ENCODE measurements at places on chromosomes 4 and X. TPM values are rescaled to one million over a fixed set of nuclear protein-coding genes. Genes with fewer than 3 reads are reported as not detected.

Gene SPOCK3
- not detected for total RNA-seq

Gene HMGN5
- 0.83 TPM for total RNA-seq

Gene CPE
- total RNA-seq = 3.6 TPM

Gene SASH3
- total RNA-seq = not detected

Gene IQSEC2
- total RNA-seq = 3.9 TPM

Gene DTHD1
- total RNA-seq = not detected

Gene SPANXA1
- total RNA-seq = not detected

Gene GYPA
- not detected for total RNA-seq

Gene KDM6A
- 24.9 TPM for total RNA-seq

Gene HMX1
- total RNA-seq = not detected

Gene SLC7A11
- total RNA-seq = 24.7 TPM

Gene SSX1
- total RNA-seq = not detected

Gene LAMP2
- total RNA-seq = 129 TPM

Gene GRK4
- 1.7 TPM for total RNA-seq

Gene RTL9
- total RNA-seq = 0.56 TPM

Gene GC
- not detected for total RNA-seq

Gene SPANXB1
- not detected for total RNA-seq

Gene NDST3
- under 0.01 TPM for total RNA-seq

Gene TMPRSS11E
- not detected for total RNA-seq

Gene HPGD
- total RNA-seq = not detected

Gene SPACA5B
- not detected for total RNA-seq

Gene CITED1
- 0.18 TPM for total RNA-seq

Gene POF1B
- not detected for total RNA-seq

Gene RAI2
- not detected for total RNA-seq

Gene NUDT6
- total RNA-seq = 2.7 TPM

Gene LYAR
- total RNA-seq = 13.9 TPM

Gene LRIT3
- not detected for total RNA-seq

Gene CHST7
- 2.9 TPM for total RNA-seq

Gene CFP
- under 0.01 TPM for total RNA-seq

Gene CFI
- total RNA-seq = 0.28 TPM

Gene TMEM31
- not detected for total RNA-seq

Gene TRIM61
- 4.7 TPM for total RNA-seq

Gene GAB3
- total RNA-seq = 1.9 TPM

Gene CDX4
- not detected for total RNA-seq

Gene CXCL6
- total RNA-seq = not detected

Gene GNPDA2
- 23.1 TPM for total RNA-seq

Gene SULT1B1
- total RNA-seq = 0.18 TPM

Gene CNKSR2
- total RNA-seq = 0.56 TPM

Gene SMIM10L2A
- under 0.01 TPM for total RNA-seq

Gene POU3F4
- not detected for total RNA-seq

Gene P2RY10
- total RNA-seq = not detected

Gene SYTL5
- 0.56 TPM for total RNA-seq

Gene TRIM75
- total RNA-seq = not detected

Gene PPEF2
- not detected for total RNA-seq

Gene TRIML1
- not detected for total RNA-seq

Gene ASB12
- total RNA-seq = not detected

Gene LDB2
- total RNA-seq = 92.8 TPM

Gene C1QTNF7
- total RNA-seq = 0.28 TPM

Gene DCAF8L2
- total RNA-seq = not detected

Gene CSN1S1
- total RNA-seq = not detected

Gene DMP1
- total RNA-seq = not detected

Gene ARHGAP4
- 0.28 TPM for total RNA-seq

Gene MAGEB2
- total RNA-seq = not detected

Gene SUPT20HL2
- not detected for total RNA-seq

Measured in IMR-90 (cell line).